ENCODE measurements at places on chromosomes 11 and 22.

- no peak for DNase-seq
Observed at GRCh38 chr22:30132290-30132996, 52.2 kb downstream of the HORMAD2 start.

GRCh38 chr22:38631724-38632123, 24.5 kb downstream of the FAM227A start:
- DNase-seq = no peak

DNA sequence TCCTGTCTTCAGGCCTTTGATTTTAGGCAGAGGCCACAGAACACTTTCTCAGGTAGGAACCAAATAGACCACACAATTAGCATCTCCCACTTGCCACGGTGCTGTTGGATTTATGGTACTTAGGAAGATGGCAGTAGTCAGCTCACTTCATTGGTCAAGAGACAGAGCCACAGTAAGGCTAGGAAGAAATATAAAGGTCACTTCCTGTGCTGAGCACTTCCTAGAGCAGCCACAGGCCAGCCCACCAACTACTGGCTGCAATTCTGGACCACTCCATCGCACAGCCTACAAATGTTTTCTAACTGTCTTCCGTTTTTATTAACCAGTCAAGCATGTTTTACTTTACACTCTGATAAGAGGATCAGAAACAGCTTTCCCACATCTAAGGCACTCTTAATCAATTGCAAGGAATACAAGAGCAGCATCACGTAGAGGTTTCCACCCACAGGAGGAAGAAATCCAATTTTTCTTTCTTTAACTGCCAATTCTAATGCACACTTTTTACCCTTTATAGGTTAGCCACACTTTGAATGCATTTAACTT, 54.7 kb downstream of the ABTB2 start:
- no peak for DNase-seq

- no peak for DNase-seq
Observed at GRCh38 chr11:6991227-6991626, 28.9 kb downstream of the ZNF214 start.

DNA sequence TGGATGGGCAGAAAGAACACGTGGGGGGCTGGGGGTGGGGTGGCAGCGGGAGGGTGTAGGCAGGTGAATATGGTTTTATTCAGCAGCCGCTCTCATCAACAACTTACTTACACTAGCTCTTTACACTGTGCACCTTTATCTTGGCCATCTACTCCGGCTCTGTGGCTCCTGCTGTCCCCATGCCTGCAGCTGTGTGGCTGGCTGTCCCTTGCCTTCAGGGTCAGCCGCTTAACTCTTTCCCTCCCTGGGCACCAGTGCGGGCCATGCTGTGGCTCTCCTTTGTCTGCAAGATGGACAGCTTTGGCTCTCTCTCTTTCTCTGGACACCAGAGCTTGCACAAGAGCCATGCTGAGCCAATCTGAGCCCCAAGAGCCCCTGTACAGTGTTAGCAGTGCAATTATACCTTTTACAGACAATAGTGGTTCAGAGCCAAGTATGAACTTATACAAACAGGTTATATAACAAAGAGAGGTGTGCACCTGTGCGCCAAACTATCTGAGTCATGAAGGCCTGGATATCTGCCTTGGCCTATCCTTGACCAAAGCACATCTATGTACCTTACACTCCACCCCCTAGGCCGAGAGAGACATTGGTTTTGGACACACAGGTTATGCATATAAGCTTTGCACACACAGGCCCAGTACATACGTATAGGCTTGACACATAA, 94.3 kb upstream of the CTSC start:
- no peak for DNase-seq

DNA sequence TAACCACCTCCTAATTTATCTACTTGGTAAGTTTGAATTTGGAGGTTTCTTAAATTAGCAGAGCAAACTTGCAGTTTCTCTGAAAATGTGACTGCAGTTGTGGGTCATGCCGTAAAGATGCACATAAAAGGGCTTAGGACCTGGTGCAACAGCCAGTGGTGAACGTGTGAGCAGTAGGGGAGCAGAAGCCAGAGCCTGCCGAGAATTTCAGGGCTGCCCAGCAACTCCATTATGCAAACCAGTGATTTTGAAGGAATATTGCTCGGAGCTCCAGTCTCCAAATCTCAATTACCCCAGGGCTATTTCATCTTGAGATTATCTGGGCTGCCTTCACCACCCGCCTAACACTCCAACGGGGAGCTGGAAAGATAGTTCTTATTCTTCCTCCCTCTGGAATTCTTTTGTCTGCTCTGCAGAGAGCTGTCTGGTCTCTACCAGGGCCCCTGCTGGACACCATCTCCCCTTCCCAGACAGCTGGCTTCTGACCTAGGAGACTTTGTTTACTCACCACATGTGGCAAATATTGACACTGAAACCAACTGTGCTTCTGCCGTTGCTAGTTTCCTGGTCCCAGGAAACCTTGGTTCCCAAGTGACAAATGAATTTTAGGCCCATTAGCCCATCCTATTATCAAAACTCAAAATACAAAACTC, 93.9 kb downstream of the DSCAML1 start:
- DNase-seq = no peak

DNA sequence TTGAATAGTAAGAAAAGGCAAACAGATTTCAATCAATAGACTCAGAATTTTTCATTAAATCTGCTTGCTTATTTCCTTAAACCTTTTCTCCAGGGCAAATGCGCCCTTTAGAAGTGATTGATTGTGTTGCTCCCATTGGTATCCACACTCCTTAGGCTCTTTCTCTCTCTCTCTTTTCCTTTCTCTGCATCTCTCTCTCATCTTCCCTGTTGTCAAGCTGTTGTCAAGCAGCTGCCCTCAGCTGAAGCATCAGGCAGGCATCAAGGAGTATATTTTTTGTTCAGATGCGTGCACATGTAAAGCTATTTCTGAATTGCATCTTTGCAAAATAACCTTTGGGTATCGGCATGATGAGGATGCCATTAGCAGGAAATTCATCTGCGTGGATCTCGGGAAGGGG, 107.2 kb upstream of the PLET1 start:
- no peak for DNase-seq

DNA sequence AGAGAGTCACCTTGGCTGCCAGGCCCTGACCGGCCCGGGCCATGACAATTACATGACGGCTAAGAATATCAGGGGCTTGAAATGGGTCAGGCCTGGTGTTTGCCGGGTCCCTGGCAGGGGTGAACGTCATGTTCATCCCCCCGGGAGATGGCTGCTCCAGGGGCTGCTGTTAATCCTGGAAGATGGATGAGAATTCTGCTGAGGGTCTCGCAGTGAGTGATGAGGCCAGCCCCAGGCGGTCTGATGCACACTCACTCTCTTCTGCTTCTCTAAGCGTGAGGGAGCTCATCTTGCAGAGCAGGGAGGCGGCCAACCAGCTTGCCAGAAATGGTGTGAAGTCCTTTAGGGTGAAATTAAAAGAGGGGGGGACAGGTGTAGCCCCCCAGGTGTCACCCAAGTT, 101.3 kb upstream of the ANO1 start:
- no peak for DNase-seq

- DNase-seq = no peak
Observed at GRCh38 chr11:47589977-47590861, 3.7 kb downstream of the FAM180B start.

DNA sequence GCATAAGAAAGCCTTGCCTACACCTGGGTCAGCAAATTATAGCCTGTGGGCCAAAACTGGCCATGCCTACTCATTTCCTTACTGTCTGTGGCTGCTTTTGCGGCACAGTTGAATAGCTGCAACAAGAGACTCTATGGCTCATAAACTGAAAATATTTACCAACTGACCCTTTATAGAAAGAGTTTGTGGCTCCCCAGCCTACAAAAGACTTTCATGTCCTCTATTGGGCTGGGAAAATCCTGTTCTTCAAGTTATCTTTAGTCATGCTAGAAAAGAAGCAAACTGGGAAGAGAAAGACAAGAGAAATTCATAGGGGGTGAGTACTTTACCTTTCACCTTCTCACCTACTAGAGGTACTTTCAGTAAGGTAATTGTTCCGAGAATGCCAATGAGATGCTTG, 175.1 kb downstream of the SWAP70 start:
- no peak for DNase-seq

DNA sequence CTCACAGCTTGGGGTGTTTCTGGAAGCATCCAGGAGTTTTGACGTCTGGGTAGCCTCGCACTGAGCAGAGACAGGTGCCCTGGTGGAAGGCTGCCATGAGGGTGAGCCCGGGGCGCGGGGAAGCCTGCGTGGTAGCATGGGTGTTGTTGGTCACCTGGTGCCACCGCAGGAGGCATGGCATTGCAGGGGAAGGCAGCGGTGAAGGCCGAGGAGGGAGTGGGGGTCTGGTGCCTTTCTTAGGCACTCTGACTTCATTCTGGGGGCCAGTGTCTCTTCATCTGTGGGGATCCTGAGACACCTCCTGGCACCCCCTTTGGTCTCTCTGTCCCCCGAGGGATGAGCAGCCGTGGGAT, 271.2 kb downstream of the TBC1D22A start:
- no peak for DNase-seq

DNA sequence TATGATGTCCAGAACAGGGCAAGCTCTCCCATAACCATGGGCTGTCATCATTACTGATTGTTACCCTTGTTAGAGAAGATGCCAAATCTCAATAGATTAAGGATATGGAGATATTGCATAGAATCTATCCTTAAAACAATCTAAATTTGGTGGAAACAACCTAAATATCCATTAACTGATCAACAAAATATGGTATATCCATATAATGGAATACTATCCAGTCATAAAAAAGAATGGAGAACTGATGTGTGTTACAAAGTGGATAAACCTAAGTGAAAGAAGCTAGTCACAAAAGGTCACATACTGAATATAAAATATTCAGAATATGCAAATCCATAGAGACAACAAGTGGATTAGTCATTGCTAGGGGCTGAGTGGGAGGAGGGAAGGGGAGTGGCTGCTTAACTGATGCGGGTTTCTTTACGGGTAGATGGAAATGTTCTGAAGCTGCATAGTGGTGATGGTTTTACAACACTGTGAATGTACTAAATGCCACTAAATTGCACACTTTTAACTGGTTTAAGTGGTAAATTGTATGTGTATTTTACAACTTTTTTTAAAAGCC, 36.1 kb upstream of the SMCO4 start:
- no peak for DNase-seq

DNA sequence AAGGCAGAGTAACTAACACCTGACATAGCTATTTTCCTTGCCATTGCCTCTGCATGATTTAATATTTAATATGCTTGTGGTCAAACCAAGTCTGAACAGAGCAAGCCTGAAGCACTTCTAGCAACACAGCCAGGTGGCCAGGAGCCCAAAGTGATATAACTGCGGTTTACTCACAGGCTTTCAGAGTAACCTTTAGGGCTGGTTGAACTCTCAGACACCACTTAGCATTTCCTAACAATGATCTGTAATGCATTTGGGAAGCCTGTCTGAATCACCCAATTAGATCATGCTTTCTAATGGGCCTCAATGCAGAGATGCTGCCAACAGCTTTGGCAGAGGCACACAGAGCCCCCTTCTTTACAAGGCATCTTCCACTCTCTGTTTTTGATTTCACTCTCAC, 96.1 kb downstream of the FDX1 start:
- no peak for DNase-seq

- DNase-seq = no peak
Observed at GRCh38 chr11:70247710-70248072, 22.8 kb upstream of the PPFIA1 start.

DNA sequence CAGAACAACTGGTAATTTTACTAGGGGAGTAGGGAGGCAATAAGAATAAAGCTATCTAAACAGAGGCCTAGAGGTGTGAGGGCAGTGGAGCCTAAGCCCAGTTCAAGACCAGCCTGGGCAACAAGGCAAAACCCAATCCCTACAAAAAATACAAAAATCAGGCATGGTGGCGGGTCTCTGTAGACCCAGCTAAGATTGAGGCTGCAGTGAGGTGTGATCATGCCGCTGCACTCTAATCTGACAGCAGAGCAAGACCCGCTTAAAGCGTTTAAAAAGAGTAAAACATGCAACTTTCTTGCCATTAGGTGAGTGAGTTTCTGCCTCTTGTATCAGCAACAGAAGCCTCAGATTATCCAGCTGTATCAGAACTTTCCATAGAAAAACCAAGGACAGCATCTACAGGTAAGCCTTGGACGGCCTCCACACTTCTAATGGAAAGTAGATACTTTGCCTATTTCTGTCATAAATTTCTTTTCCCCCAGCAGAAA, 12.1 kb downstream of the TAF1D start:
- no peak for DNase-seq

DNA sequence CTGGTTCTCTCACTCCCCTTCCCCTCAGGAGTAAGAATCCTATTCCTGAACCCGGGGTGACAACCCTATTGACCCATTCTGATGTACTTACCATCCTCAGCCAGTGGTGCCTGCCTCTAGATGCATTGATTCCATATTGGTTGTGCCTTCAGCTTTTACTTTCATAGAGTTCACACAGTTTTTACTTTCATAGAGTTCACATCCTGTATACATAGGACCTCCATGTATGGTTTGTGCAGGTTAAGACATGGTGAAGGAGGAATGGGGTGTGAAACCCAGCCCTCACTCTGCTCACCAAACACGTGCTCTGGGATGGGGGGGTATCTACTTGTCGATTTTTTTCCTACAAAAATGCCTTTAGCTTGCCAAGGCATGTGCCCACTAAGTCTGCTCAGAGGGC, 105.6 kb upstream of the TBCEL start:
- DNase-seq = no peak

DNA sequence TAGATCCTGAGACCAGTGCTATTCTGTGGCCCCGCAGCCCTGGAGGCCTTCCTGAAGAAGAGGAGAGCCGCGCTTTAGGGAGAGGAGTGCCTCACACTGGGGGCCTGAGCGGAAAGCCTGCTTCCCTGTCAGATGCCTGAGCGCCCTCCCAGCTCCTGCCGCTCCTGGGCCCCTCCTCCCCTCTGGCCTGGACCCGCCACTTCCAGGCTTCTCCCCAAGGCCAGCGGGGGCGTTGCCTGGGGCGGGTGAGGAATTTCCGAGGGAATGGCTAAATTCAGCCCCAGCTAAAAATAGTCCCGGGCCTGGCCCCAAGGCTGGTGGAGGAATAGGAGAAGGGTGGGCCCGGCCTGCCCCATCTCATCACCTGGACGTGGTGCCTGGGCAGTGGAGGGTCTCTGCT, 15.4 kb downstream of the ARHGEF17 start:
- no peak for DNase-seq

- DNase-seq = no peak
Observed at GRCh38 chr11:78722786-78723185, 148.1 kb upstream of the NARS2 start.

DNA sequence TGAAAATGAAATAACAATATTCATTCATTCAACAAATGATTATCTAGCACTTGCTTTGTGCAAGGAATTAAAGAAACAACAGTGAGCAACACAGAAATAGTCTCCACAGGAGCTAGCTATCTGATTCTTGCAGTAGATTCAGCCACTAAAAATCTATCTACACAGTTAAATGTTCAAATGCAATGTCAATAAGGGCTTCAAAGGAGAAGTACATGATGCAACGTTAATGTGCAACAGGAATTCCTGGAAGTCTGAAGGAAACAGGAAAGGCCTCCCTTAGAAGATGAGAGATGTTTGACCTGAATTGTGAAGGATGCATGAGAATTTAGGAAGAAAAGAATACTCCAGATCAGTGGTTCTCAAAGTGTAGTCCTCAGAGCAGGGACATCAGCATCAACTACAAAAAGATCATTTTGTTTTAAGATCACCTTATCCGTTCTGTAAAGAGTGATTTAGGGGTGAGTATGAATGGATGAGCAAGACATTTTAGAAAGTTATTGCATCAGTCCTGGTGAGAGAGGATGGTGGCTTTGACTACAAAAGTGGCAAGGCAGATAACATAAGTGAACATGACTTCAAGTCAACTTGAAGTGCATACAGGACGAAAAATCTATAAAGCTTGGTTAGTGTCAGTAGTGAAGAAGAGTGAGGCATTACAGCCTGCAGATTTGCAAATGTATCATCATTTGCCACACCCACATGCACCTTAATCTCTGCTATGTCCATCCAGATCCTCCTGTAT, 96.0 kb downstream of the ETS1 start:
- no peak for DNase-seq

Data from activated T-helper 9 cell treated with anti-CD3 and anti-CD28 coated beads, Interleukin-2, amount 50 U/mL, for 16 hours (primary cell).